HT-29 (cell line): ENCODE measurements at places on chromosomes 3 and 15.

DNA sequence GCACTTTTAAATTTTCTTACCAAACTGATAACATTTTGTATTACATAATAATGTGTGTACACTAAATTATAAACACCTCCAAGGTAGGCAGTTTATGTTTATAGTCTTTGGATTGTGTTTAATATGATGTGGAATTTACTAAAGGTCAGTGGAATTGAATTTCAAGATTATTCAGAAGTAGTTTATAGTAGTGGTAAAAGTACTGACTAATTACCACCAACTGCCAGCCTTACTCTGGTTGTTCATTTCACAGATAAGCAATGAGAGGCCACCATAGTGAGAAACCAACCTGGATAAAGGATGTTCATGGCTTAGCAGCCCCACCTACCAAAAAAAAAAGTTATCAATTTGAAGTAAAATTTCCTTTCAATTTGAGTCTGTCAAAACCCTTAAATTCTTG is 54.0 kb upstream of the EIF5A2 start:
- no peak for DNase-seq

DNA sequence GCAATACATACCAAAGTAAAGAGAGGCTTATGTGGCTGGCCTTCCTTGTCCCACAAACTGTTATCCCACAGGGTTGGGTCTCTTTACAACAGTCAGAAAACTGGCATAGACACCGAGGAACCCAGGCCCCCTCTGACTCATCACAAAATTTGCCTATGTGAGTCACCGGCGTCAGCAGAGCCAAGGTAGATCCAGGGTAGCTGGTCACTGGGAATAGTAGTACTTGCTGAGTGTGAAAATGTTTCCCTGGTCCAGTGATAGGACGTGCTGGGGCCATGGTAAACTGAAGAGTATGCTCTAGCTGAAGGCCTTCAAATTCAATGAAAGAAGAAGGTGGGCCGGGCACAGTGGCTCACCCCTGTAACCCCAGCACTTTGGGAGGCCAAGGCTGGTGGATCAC is 27.1 kb upstream of the SKIL start:
- peak; percentile 62 for DNase-seq

DNA sequence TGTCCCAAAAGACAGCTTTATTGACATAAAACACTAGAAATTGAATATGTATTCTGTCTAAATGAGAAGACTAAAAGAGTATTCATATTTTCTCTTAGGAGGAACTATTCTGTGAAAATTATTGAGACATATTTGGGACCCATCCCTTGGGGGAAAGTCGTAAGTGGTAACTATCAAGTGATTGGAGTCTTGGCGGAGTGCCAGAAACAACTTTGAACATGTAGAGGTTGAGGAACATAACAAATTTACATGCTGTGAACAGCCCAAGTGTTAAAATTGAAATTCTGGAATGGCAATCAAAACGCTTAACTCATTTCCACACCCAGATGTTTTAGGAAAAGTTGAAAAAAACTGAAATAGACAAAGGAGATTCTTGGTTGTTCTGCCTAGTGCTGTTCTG is 1034.6 kb downstream of the NSUN3 start:
- peak; percentile 12 for DNase-seq

DNA sequence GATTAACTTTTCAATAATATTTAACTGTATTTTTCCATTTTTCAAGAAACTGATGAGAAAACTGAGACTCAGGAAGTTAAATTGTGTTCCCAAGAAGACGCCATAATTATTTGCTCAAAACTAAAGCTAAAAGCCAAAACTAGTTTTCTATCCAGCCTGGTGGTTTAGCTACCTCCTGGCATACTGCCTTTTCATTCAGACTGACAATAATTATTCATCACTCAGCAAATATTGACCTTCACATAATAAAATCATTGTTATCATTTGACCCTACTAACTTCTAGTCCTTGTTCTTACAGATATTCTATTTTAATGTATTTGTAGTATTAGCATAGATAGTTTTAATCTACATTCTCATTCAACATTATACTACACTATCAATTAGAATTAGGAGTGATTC is 210.6 kb upstream of the GADL1 start:
- DNase-seq = no peak

GRCh38 chr3:52835766-52836470 is 1.1 kb upstream of the MUSTN1 start:
- no peak for DNase-seq

GRCh38 chr3:42369304-42369703 is 41.1 kb downstream of the LYZL4 start:
- DNase-seq = peak; percentile 7

DNA sequence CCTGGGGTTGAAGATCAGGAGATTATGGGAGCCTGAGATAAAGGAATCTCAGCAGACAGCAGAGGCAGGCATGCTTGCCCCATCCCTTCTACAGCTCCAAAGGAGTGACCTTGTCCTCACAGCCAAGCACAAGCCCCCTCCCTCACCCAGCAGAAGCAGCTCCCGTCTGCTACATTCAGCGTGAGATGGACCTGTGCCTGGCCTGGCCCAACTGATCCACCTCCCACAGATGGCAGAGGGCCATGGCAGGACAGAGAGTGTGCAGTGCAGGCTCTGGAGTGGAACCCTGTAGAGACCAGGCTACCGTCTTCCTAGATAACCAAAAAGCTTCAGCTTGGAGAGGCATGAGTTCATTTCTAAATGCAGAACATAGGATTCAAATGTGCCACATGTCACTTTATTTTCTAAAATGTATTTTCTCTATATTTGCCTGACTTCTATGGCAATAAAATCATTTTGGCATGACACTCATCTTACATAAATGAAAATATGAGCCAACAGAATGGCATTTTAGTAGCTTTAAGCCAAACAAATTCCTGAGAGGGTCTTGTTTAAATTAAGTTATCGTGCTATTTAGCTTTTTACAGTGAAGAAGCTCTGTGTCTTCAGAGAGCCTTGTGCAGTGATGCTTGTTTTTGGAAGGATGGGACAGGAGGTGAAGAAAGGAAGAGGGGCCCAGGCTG is 43.7 kb downstream of the SLC12A8 start:
- DNase-seq = no peak

DNA sequence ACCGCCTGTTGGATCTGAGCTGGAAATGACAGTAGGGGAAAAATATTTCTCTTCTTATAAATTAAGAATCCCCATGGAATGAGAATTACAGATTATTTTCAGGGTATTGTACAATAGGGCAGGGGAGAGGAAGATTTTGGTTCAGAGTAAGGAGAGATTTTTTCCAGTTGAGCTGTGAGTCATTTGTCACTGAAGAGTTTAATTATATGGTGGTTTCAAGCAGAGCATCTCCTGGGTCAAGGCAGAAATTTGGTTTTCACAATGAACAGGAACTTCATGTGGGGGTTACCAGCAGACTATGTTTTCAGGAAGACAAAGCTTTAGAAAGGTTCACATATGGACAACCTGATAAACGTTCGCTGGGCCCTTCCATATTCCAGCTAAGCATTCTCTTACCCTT is 182.8 kb upstream of the NR2E3 start:
- no peak for DNase-seq

DNA sequence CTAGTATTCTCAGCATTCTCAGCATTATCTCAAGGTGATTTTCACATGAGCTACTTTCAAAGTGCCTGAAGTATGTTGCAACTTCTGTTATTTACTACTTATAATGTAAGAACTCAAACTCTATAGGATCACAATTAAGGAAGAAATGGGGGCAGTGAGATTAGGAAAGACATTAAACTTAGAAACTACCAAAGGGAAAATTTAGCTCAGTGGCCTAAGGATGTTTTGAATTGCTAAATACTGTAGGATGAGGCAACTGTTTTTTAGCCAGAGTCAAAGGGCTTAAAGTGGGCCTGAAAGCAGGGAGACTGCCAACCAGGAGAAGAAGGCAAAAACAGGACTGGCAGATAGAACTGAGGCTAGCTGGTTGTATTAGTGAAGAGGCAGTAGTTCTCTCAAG is 55.5 kb upstream of the MBNL1 start:
- no peak for DNase-seq

DNA sequence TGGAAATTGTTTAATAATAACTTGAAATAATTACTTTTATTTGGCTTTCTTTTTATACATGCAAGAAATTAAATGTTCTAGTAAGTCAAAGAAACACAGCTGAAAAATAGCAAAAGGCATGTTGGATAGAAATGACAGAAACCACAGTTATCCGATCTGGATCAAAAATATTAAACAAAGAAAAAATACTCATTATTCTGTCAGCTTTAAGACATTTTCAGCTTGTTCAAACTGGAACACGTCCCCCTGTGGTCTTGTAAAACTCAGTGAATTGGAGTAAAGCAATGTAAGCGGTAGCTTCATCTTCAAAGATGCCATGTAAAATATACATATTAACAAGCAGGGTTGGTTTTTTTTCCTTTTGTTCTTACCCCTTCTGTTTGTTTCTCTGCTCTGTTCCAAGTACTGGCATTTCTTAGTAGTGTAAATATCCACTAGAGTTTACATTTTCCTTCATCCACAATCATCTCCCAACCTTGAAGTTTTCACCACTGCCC is 223.4 kb downstream of the IGSF11 start:
- DNase-seq = no peak

GRCh38 chr15:75952525-75952924 is 48.8 kb downstream of the FBXO22 start:
- DNase-seq = no peak

DNA sequence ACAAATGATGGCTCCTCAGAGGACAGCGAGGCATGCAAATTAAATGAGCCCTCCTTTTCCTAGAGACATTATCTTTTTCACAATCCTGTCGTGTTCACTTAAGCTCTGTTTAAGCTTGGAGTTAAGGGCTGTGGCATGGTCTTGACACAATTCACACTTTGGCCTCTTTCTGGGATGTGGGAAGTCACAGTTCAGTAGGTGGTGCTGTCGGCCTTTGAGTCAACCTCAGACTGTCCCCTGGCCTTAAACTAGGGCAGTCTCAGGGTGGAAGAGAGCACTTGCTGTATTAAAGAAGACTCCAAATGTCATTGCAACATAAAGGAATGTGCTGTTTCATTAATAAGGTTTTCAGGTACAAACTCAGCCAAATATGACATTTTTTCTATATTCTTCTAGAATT is 351.0 kb downstream of the MCTP2 start:
- peak; percentile 78 for DNase-seq

- no peak for DNase-seq
These were observed 108.3 kb upstream of the ETV5 start for GRCh38 chr3:186216900-186217819.

DNA sequence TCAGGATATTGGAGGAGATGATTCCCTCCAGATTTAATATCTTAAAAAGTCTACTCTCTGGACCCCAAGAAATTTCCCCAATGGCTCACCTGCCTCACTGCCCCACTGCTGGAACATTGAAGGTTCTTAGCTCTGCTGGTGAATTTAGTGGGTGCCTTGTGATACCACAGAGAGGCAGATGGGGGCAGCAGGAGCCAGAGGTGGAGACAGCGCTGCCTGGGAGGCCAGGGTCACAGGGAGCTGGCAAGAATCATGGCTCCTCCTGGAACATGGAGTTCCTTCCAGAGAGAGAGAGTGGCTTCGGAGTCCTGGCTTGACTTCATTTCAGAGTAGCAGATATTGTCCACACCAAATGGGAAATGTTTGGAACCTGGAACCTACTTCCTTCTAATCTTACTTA is 263.5 kb upstream of the CFAP20DC start:
- DNase-seq = peak; percentile 7

DNA sequence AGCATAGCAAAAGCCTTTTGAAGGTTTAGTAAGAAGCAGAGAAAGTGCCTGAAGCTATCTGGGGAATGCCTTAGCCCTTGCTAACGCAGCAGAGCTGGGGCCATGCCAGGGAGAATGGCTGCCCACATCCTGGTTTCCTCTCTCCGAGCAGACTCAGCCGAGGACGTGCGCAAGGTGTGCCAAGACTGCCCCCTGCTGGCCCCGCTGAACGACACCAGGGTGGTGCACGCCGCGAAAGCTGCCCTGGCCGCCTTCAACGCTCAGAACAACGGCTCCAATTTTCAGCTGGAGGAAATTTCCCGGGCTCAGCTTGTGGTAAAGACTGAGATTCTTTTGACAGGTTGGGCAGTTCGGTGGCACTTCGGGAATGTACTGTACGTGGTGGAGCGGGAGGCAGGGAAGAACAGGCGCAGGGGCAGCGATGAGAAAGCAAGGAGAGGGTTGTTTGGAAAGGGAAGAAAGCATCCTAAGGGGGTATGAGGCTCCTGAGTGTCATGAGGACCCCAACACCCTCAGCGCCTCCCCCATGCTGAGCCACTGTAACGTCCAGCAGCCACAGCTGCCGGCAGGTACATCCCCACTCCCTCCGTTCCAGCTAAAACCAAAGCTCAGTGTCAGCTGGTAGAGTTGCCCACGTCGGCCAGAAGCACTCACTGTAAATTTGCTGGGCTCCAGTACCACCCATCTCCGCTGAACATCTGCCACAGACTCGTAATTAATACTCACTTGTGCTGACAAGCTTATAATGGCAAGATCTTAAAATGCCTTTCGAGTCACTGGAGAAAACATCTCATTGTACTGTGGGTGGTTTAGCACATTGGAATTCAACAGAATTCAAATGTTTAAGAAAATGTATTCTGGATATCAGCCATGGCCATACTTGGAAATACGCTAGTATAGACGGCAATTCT is 4.4 kb downstream of the AHSG start:
- DNase-seq = peak; percentile 83

DNA sequence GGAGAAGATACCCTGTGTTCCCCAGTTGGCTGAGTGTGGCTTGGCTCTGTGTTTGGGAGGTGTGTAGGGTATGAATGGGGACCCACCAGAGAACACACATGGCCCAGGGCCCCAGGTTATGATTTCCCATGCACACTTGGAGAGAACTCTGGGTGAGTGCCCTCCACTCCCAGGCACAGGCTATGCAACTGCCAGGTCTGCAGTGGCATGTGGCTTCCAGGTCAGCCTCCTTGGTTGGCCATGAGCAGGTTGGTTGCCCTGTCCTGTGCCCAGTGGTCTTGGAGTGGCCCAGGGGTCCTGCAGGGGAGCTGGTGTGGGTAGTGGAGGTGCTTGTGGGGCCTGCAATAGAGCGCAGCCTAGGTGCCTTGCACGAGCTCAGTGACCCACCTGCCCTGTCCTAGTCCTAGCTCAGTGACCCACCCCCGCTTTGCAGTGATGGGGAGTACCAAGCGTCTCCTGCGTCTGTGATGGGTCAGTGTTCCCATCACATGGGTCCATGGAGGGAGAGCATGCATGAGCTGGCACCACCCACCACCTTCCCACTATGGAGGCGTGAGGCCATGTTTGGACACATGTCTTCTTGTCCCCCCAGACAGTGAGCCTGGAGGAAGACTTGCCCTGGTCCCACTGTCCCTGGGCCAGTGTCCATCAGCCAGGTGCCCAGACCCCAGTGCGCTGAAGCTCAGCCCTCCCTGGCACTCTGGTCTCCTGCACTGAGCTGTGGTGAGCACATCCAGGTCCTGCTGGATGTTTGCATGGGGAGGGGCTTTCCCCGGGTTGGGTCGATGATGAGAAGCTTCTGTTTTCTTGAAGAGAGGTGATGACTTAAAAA is 217.3 kb downstream of the SNRPN start:
- DNase-seq = no peak

- no peak for DNase-seq
These were observed 65.9 kb upstream of the STT3B start for GRCh38 chr3:31466866-31467265.

DNA sequence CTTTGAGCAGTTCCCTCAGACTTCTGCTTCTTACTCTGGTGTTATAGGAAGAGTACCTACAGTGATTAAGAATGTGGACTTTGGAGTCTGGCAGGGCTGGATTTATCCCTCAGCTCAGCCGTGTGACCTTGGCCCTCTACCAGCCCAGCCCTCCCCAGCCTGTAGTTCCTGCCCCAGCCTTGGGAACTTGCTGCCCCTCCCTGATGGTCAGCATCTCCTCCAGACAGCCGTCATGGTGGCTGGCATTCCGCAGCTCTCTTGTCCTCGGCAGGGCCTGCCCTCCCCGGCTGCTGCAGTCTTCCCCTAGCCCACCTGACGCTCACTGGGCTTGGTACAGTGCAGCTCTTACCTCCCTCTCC is 21.9 kb upstream of the CPNE9 start:
- no peak for DNase-seq

GRCh38 chr3:35641920-35642527 is 2.7 kb downstream of the ARPP21 start:
- DNase-seq = no peak
